Small intestine (tissue), 16 donors: ENCODE measurements at places on chromosomes 7 and 10. TPM values are rescaled to one million over a fixed set of nuclear protein-coding genes. Genes with fewer than 3 reads are reported as not detected.

Gene NEBL
- polyA plus RNA-seq = 1.4 TPM

Gene VENTX
- polyA plus RNA-seq = 0.19 TPM

Gene CHST15
- polyA plus RNA-seq = 3.0 TPM

DNA sequence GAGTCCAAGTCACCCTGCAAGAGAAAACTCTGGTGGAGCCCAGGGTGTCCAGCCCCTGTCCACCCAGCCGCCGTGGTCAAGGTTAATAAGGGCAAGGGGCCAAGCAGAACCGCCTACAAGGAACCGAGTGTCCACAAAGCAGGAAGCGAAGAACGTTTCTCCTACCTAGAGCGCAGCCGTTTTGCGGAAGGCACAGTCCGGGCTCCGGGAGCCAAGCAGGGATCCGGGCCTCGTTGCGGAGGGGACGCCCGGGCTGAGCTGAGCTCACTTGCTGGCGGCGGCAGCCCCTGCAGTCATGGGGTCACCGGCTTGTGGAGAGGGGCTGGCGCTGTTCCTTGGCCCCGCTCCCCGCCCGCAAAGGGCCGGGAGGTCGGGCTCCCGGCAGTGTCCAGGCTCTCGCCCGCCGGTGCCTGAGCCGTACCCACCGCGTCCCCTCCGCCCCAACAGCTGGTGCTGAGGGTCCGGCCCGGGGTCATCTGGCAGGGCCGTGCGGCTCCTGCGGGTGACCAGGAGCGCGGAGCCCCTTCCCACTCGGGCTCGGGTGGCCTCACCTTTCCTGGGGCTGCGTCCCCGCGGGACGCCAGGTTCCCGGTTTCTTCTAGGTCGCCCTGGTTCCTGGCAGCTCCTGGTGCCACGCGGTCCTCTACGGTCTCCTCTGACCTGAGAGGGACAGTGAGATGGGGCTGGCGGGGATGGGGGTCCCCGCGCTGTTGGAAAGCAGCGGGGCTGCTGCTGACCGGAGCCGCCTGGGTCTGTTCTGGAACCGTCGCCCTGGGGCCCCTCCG is 14.0 kb upstream of the ZNF273 start:
- H3K36me3 ChIP-seq = no peaks in the 10 kb centered on the region
- H3K27ac ChIP-seq = no peak overlapping the region
- H3K4me1 ChIP-seq = no peaks in the 10 kb centered on the region
- no peaks in the 10 kb centered on the region for H3K27me3 ChIP-seq

GRCh38 chr10:94219829-94220228 is 142.9 kb downstream of the NOC3L start:
- H3K27ac ChIP-seq = no peak overlapping the region
- no peaks in the 10 kb centered on the region for H3K27me3 ChIP-seq
- DNase-seq = no peak
- H3K4me3 ChIP-seq = no peak overlapping the region
- H3K4me1 ChIP-seq = no peaks in the 10 kb centered on the region

DNA sequence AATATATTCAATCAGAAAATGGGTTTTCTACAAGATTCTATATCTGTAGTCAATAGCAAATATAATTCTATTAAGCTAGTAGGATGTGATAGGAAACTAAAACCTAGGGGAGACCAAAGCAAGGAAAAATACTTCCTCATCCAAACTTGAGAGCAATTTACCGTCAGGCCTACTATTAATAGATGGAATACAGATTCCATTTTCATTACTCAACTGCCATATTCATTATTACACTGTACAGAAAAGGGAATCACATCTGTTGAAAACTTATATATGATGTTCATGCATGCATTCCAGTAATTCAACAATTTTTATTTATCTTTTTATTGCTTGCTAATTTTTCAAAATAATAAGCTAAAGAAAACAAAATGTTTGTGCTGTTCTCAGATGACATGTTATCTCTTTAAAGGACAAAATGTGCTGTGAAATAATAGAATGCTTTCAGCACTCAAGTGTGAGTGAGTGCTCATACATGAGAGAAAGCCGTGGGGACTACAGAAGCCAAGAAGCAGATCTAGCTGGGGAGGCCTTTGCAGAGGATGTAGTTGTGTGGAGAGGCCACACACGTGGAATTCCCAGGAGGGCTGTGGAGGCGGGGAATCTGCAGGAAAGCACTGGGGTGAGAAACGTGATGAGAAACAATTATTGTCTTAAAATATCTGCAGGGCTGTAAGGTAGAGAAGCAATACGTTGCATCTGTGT is 110.0 kb downstream of the EGFR start:
- H3K4me1 ChIP-seq = peaks cover 59% of the 10 kb centered on the region
- H3K27me3 ChIP-seq = no peaks in the 10 kb centered on the region
- H3K36me3 ChIP-seq = no peaks in the 10 kb centered on the region
- DNase-seq = no peak
- H3K4me3 ChIP-seq = no peak overlapping the region
- peak overlapping the region; percentile 72 for H3K27ac ChIP-seq

GRCh38 chr7:38398725-38399321 is 125.4 kb upstream of the TARP start:
- no peaks in the 10 kb centered on the region for H3K4me1 ChIP-seq
- DNase-seq = peak; percentile 33
- no peaks in the 10 kb centered on the region for H3K27me3 ChIP-seq
- no peak overlapping the region for H3K27ac ChIP-seq
- no peaks in the 10 kb centered on the region for H3K36me3 ChIP-seq

DNA sequence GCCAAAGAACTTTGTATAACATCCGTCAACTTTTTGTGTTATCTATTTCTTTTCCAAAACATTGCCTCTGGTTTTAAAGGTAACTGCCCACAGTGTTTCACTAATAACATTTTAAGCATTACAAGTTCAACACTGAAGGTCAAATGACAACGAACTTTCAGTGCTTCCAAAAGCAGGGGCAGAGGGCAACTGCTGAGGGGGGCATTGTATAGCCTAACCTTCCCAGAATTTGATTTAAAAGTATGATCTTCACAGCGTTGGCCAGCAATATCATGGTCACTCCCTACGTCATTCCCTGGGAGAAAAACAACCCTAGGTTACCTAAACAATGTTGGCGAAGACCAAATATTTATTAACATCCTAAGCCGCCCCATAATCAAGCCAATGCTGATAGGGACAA is 2.5 kb upstream of the GOT1 start:
- DNase-seq = no peak
- H3K27ac ChIP-seq = no peak overlapping the region
- no peaks in the 10 kb centered on the region for H3K4me1 ChIP-seq
- no peak overlapping the region for H3K4me3 ChIP-seq

GRCh38 chr10:32372000-32372875 is 25.3 kb upstream of the EPC1 start:
- H3K4me1 ChIP-seq = peaks cover 4% of the 10 kb centered on the region
- peak; percentile 66 for DNase-seq
- no peak overlapping the region for H3K4me3 ChIP-seq
- H3K36me3 ChIP-seq = no peaks in the 10 kb centered on the region

DNA sequence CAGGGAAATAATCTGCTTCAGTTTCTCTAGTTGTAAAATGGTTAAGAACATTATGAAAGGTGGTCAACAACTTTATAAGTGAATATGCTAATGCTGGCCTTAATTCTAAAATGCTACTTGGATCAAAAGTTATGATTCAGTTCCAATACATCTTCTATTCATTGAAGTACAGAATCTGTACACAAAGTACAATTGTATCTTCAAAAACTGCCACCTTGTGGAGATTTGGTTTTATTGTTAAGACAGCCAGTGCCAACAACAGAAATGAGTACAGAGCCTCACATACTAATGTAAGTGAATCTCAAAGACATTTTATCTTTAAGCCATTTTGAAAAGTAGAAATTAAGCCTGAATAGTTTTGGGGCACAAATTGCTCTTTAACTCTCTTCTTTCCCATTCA is 194.0 kb downstream of the CFTR start:
- no peak overlapping the region for H3K27ac ChIP-seq
- no peaks in the 10 kb centered on the region for H3K36me3 ChIP-seq
- peaks cover 33% of the 10 kb centered on the region for H3K4me1 ChIP-seq

GRCh38 chr7:14480281-14480680 is 422.3 kb downstream of the DGKB start:
- no peak overlapping the region for H3K4me3 ChIP-seq
- no peaks in the 10 kb centered on the region for H3K36me3 ChIP-seq
- no peaks in the 10 kb centered on the region for H3K4me1 ChIP-seq

DNA sequence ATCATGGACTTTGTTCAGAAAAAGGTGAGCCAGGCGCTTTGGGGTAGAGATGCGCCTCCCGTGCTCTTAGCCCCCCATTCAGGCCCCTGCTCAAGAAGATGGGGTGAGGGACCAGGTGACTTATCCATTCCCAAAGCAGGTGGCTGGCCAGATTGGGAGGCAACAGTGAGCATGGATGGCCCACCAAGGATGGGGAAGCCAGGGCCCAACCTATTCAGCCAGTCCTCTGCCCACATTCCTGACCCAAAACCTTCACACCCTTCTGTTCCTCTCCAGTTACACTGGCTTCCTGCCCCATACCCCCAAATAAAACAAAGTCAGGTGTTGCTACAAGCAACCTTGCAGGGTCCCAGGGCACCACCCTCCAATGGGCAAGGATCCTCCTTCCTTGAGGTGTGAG is 44.4 kb downstream of the TSPAN15 start:
- H3K36me3 ChIP-seq = no peaks in the 10 kb centered on the region
- H3K27ac ChIP-seq = no peak overlapping the region
- no peaks in the 10 kb centered on the region for H3K27me3 ChIP-seq
- H3K4me1 ChIP-seq = no peaks in the 10 kb centered on the region
- DNase-seq = no peak
- no peak overlapping the region for H3K4me3 ChIP-seq

DNA sequence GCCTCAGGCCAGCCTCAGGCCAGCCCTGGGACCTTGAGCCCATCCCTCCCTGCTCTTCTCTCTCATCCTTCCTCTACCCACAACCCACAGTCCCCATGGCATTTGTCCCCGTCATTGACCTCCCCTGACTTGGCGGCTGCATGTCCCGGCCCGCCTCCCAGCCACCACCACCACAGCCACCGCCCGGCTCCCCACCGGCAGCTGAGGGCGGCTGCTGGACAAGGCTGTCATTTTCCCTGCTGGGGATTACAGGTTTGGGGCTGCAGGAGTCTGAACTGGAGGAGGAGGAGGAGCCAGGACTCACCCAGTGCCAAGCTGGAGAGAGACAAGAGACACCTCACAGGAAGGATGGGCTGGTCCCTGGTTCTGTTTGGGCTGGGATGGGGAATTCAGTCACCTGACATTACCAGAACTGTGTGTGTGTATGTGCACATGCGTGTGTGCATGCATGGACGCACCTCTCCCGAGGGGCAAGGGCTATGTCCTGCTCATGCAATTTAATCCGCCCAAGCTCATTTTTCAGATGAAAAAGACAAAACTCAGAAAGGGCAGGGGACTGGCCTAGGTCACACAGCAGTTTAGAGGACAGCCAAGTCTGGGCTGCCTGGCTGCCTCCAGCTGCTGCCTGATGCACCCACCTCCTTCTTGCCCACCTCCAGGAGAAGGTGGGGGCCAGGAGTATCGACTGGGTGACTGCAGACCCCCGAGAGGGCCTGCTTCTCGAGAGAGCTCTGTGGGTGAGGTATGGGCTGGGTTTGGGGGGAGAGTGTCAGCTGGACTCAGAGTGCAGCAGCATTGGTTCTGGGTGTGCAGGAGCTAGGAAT is 113.1 kb downstream of the ZMIZ1 start:
- H3K36me3 ChIP-seq = no peaks in the 10 kb centered on the region
- H3K27ac ChIP-seq = no peak overlapping the region
- H3K4me1 ChIP-seq = peaks cover 3% of the 10 kb centered on the region
- no peak overlapping the region for H3K4me3 ChIP-seq

DNA sequence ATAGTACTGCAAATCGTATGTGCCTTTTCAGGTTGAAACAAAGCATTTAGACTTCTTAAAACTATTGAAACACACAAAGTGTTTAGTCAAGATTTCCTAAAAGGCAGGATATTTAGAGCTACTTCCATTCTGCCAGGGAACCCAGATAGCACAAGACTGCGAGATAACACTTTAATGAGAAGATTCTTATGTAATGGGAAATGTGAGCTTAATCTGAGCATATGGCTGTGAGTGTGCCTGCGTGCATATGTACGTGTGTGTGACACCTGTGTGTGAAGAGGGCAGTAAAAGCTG is 14.3 kb upstream of the JCAD start:
- no peak overlapping the region for H3K27ac ChIP-seq
- H3K36me3 ChIP-seq = no peaks in the 10 kb centered on the region
- no peak for DNase-seq
- no peak overlapping the region for H3K4me3 ChIP-seq
- no peaks in the 10 kb centered on the region for H3K27me3 ChIP-seq

DNA sequence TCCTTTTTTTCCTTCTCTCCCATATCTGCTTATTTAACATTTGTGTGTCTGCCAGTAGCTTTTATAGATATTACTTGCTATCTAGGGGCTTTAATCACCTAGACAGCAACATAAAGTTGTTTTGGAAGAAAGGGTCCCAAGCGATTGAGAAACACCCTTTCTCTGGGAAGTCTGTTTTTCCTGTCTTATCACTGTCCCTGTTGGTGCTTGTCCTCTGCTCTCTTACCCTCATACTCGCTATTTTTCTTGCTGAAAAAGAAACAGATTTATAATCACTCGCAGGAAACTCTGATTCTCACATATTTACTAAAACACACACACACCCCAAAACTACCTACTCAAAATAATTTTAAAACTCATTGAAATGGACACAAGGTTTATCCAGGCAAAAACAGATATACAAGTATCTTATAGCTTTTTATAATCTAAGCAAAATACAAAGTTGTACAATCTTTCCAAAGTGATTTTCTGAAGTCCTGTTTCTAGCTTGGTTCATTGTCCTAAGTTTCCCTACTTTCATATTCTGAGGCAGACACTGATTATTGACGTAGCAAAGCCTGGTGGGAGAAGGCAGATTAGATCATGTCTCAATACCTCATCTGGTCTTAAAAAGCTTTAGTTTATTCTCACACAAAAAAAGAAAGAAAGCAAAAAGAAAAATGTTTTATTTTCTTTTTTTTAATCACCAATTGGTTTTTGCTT is 157.3 kb downstream of the CACNA2D1 start:
- DNase-seq = no peak
- no peak overlapping the region for H3K4me3 ChIP-seq
- H3K27me3 ChIP-seq = no peaks in the 10 kb centered on the region
- no peak overlapping the region for H3K27ac ChIP-seq
- no peaks in the 10 kb centered on the region for H3K4me1 ChIP-seq

DNA sequence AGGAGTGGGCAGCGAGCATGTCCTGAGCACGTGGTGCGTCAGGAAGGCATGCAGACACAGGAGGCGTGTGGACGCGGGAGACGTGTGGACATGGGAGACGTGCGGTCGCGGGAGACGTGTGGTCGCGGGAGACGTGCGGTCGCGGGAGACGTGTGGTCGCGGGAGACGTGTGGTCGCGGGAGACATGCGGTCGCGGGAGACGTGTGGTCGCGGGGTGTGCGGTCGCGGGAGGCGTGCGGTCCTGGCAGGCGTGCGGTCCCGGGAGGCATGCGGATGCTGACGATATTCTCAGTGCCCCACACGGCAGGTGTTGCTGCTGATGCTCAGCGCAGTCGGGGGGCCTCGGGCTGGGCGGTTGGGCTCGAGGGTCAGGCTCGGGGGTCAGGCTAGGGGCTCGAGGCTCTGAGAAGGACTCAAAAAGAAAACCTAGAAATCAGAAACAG is 94.2 kb downstream of the NKX6-2 start:
- H3K27ac ChIP-seq = no peak overlapping the region
- H3K4me3 ChIP-seq = no peak overlapping the region
- H3K27me3 ChIP-seq = no peaks in the 10 kb centered on the region
- H3K4me1 ChIP-seq = no peaks in the 10 kb centered on the region
- DNase-seq = no peak

GRCh38 chr10:96387161-96387560 is 28.4 kb upstream of the OPALIN start:
- H3K36me3 ChIP-seq = no peaks in the 10 kb centered on the region
- no peak overlapping the region for H3K4me3 ChIP-seq
- no peaks in the 10 kb centered on the region for H3K4me1 ChIP-seq
- H3K27ac ChIP-seq = no peak overlapping the region
- H3K27me3 ChIP-seq = no peaks in the 10 kb centered on the region
- DNase-seq = no peak
